ENCODE measurements at places on chromosomes 5 and 9.
A peak's percentile ranks its signal among the peaks of the same experiment; 100 is the strongest.

DNA sequence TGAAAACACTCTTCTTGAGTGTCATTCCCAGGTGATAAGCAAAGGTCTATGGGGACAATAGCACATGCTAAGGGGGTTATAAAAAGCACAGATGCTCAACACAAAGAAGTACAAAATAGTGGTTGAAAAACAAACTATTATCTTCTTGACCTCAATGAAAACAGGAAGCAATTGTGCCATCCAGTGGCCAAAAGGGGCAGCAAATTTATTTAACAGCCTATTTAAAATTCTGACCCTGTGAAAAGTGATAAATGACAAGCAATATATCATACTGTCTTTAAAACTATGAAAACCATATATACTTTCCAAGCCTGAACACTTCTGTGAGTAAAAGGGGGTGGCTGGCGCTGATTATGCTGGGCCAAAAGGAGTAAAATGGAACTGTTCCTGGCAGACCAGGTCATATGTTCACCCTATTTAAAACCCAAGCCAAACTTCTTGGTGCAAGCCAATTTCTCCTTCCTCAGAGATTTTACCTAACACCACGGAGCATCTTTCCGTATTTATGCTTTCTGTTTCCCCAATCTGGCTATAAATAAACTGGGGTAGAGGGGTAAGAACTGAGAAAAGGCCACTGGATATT, 29.7 kb downstream of the TEX10 start:
- H3K36me3 ChIP-seq: peaks cover 2% of the 10 kb centered on the region
- DNase-seq: no peak
- no peak overlapping the region for H3K4me3 ChIP-seq
- H3K4me1 ChIP-seq: peaks cover 6% of the 10 kb centered on the region
- H3K27me3 ChIP-seq: no peaks in the 10 kb centered on the region

DNA sequence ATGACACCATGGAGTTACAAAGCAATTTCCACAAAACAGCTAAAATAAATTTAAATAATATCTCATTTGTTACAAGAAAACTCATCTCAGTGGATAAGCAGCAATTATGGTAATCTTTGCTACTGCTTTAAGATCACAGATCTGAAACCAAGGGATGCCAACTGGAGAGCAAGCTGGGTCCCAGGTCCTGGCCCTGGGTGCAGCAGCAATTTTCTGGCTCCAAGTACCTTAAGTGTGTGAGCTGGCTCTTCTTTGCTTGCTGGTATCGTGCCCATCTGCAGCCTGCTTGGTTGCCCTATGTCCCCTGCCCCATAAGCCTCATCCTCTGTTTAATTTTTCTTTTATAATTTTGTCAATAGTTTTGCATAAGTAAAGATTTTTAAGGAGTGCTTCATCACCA, 41.5 kb upstream of the DIRAS2 start:
- no peak overlapping the region for H3K27ac ChIP-seq
- H3K4me1 ChIP-seq: no peaks in the 10 kb centered on the region
- H3K36me3 ChIP-seq: peaks cover 2% of the 10 kb centered on the region
- no peak for DNase-seq

DNA sequence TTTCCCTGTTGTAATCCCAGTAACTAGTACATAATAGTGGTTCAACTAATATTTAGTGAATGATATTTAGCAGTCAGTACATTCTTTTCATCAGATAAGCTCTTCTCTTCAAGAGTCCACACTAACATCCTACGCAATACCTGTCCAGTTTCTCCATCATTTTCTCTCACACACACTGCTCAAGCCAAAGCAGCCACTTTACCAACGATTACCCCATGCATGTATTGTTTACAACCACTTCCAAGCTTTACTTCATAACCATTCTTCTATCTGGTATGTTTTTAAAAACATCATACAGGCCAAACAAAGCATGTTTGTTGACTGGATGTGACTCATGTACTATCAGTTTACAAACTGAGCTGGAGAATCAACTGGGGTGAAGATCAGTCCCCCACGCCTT, 7.3 kb downstream of the UBTD2 start:
- peak overlapping the region; percentile 93 for H3K27ac ChIP-seq
- H3K4me3 ChIP-seq: no peak overlapping the region
- no peak for DNase-seq
- peaks cover 33% of the 10 kb centered on the region for H3K4me1 ChIP-seq
- H3K36me3 ChIP-seq: peaks cover 3% of the 10 kb centered on the region

GRCh38 chr5:15799612-15800011, 299.6 kb downstream of the FBXL7 start:
- H3K27me3 ChIP-seq: no peaks in the 10 kb centered on the region
- H3K4me1 ChIP-seq: no peaks in the 10 kb centered on the region
- DNase-seq: no peak
- no peak overlapping the region for H3K4me3 ChIP-seq

GRCh38 chr5:18023275-18023674, 389.0 kb downstream of the TAF11L14 start:
- H3K4me3 ChIP-seq: no peak overlapping the region
- no peaks in the 10 kb centered on the region for H3K27me3 ChIP-seq
- H3K4me1 ChIP-seq: no peaks in the 10 kb centered on the region
- H3K27ac ChIP-seq: no peak overlapping the region
- DNase-seq: no peak

GRCh38 chr9:114928136-114928535, 2.3 kb downstream of the TNFSF8 start:
- H3K27me3 ChIP-seq: no peaks in the 10 kb centered on the region
- DNase-seq: no peak
- peaks cover 11% of the 10 kb centered on the region for H3K36me3 ChIP-seq
- peaks cover 59% of the 10 kb centered on the region for H3K4me1 ChIP-seq
- H3K27ac ChIP-seq: peak overlapping the region; percentile 100

- H3K27ac ChIP-seq: no peak overlapping the region
- no peak for DNase-seq
- H3K27me3 ChIP-seq: no peaks in the 10 kb centered on the region
Measured at GRCh38 chr5:81249240-81249639, 16.1 kb downstream of the CKMT2 start.

GRCh38 chr9:18969128-18969527, 63.9 kb downstream of the SAXO1 start:
- H3K27me3 ChIP-seq: peaks cover 35% of the 10 kb centered on the region
- no peak overlapping the region for H3K4me3 ChIP-seq
- no peak overlapping the region for H3K27ac ChIP-seq
- no peak for DNase-seq
- no peaks in the 10 kb centered on the region for H3K4me1 ChIP-seq
- H3K36me3 ChIP-seq: no peaks in the 10 kb centered on the region

DNA sequence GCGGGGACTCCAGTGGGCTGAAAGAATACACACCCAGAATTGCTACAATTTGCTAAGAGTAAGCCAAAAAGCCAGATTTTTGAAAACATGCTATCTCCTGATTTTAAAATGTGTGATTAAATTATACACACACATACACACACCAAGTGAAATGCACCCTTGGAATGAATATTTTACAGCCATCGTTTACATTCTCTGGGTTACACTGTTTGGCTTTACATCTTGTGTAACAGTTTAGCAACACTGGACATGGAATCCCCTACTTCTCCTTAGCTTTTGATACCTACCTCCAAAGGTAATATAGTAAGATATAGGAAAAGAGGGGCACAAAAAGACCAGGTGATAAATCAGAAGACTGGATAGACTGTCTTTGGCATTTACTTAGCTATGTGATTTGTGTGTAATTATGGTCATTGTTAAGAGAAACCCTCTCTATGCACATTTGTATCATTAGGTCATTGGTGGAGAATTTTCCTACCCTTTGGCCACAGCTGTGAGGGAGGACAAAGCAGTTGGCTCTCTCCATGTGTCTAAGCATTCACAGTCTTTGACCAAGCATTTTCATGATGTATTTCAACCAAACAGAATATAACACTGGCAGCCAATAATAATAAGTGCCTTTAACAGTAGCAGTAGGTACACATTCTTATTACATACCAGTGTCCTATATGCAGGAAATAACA, 7.6 kb downstream of the SVEP1 start:
- H3K36me3 ChIP-seq: no peaks in the 10 kb centered on the region
- no peak overlapping the region for H3K4me3 ChIP-seq
- no peak for DNase-seq
- H3K27me3 ChIP-seq: no peaks in the 10 kb centered on the region

DNA sequence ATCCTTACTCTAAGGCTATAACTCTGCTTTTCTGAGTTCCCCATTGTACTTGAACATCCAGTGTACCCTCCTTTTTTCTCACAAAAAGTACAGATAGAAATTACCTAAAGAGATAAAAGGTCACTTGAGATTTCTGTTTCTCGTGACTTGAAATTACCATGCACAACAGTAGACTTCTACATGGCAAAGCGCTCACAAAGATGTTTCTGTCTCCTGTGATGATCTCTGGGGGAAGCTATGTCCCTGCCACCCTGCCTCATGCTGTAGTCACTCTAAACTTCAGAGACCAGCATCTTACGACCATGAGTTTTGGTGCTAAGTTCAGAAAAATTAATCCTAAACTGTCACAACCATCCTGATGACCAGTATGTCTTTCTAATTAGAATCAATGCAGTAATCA, 36.2 kb downstream of the NFIB start:
- H3K27me3 ChIP-seq: peaks cover 39% of the 10 kb centered on the region
- no peak overlapping the region for H3K4me3 ChIP-seq
- no peaks in the 10 kb centered on the region for H3K36me3 ChIP-seq
- no peak overlapping the region for H3K27ac ChIP-seq
- no peak for DNase-seq
- peaks cover 2% of the 10 kb centered on the region for H3K4me1 ChIP-seq

- H3K4me1 ChIP-seq: no peaks in the 10 kb centered on the region
- peaks cover 2% of the 10 kb centered on the region for H3K36me3 ChIP-seq
- peaks cover 34% of the 10 kb centered on the region for H3K27me3 ChIP-seq
- H3K27ac ChIP-seq: no peak overlapping the region
- no peak overlapping the region for H3K4me3 ChIP-seq
Measured at GRCh38 chr9:32265037-32265436, 119.4 kb upstream of the ACO1 start.

GRCh38 chr5:19886123-19886917, 101.7 kb downstream of the CDH18 start:
- DNase-seq: no peak
- H3K4me3 ChIP-seq: no peak overlapping the region
- no peaks in the 10 kb centered on the region for H3K4me1 ChIP-seq

DNA sequence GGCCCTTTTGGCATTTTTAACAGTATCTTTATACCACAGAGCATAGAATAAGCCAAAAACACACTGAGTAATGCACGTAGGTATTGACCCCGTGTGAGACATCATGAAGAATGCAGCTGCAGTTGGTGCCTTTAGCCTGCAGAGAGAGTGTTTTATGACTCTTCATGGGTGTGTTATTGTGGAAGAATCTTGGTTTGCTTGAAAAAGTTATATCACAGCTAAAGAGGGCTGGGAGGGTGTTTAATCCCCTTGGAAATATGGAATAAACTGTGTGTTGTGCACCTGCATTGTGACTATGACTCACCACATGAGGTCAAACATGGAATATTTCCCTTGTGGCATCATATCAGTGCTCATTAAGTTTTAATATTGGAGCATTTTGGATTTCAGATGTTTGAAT, 458.7 kb downstream of the CDH9 start:
- no peaks in the 10 kb centered on the region for H3K4me1 ChIP-seq
- H3K27me3 ChIP-seq: no peaks in the 10 kb centered on the region
- no peak overlapping the region for H3K27ac ChIP-seq
- no peak overlapping the region for H3K4me3 ChIP-seq
- H3K36me3 ChIP-seq: no peaks in the 10 kb centered on the region
- no peak for DNase-seq

DNA sequence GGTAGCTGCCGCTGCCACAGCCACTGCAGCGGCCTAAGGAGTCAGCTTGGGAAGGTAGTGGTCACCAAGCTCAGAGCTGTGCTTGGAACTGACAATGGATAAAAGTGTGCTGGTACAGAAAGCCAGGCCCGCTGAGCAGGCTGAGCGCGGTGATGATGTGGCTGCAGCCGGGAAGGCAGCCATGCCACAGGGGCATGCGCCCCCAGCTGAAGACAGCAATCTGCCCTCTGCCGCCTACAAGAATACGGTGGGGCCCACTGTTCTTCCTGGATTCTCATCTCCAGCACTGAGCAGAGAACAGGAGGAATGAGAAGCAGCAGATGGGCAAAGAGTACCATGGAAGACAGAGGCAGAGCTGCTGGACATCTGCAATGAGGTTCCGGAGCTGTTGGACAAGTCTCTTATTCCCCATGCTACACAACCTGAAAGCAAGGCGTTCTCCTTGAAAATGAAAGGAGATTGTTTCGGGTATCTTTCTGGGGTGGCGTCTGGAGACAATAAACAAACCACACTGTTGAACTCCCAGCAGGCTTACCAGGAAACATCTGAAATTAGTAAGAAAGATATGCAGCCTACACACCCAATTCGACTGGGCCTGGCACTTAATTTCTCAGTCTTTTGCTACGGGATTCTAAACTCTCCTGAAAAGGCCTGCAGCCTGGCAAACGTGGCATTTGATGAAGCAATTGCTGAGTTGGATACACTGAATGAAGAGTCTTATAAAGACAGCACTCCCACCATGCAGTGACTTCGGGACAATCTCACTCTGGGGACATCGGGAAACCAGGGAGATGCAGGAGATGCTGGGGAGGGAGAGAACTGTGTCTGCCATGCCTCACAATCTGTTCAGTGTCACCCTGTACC, 22.8 kb upstream of the ANKRD18A start:
- H3K4me1 ChIP-seq: no peaks in the 10 kb centered on the region
- no peak for DNase-seq
- H3K36me3 ChIP-seq: peaks cover 2% of the 10 kb centered on the region
- H3K27ac ChIP-seq: no peak overlapping the region

- no peaks in the 10 kb centered on the region for H3K36me3 ChIP-seq
- H3K4me1 ChIP-seq: peaks cover 3% of the 10 kb centered on the region
Measured at GRCh38 chr9:134860510-134860909, 20.1 kb upstream of the FCN2 start.

DNA sequence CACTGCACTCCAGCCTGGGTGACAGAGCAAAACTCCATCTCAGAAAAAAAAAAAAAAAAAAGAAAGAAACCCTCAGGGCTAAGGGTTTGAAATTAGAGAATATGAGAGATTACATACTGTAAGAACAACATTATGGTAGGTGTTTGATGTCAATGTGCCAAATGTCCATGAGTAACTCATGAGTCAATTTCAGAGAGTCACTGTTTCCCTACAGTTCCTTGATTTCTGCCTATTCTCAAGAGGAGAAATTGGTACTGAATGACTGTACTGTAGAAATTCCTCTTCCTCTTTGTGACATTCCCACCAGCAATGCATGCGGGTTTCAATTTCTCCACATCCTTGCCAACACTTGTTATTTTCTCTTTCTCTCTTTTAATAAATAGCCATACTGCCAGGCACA, 35.2 kb downstream of the MARVELD2 start:
- H3K27ac ChIP-seq: no peak overlapping the region
- peaks cover 5% of the 10 kb centered on the region for H3K27me3 ChIP-seq
- no peak overlapping the region for H3K4me3 ChIP-seq
- no peaks in the 10 kb centered on the region for H3K36me3 ChIP-seq
- no peaks in the 10 kb centered on the region for H3K4me1 ChIP-seq
- no peak for DNase-seq

DNA sequence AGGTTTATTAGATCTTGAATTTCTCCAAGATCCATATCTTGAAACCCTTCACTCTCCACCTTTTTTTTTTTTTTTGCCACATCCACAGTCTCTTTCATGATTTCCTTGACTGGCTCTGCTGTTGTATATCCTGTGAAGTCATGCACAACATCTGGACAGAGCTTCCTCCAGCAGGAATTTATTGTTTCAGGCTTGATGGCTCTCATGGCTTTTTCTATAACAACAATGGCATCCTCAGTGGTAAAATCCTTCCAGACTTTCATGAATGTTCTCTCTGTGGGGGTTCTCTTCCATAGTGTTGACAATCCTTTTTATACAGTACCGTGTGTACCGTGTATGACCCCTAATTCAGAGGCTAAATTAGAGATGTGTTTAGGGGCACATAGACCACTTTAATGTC, 24.0 kb downstream of the RANBP17 start:
- no peaks in the 10 kb centered on the region for H3K36me3 ChIP-seq
- H3K27ac ChIP-seq: no peak overlapping the region
- H3K4me3 ChIP-seq: no peak overlapping the region
- no peaks in the 10 kb centered on the region for H3K4me1 ChIP-seq
- peaks cover 8% of the 10 kb centered on the region for H3K27me3 ChIP-seq
